Activated naive CD8-positive, alpha-beta T cell treated with anti-CD3 and anti-CD28 coated beads, Interleukin-2, amount 10 ng/mL, durations not matched to agents 7 days and 5 days (primary cell): ENCODE measurements at places on chromosomes 4 and X. TPM values are rescaled to one million over a fixed set of nuclear protein-coding genes. Genes with fewer than 3 reads are reported as not detected.

GAB1 gene
- total RNA-seq, result 0.80 TPM

GRCh38 chrX:115017455-115017854 lies at the start of gene IL13RA2:
IL13RA2 (minus strand) TSS chrX:115017616; CDS start chrX:115017269, 347 bp downstream.
- no peak for DNase-seq

DNA sequence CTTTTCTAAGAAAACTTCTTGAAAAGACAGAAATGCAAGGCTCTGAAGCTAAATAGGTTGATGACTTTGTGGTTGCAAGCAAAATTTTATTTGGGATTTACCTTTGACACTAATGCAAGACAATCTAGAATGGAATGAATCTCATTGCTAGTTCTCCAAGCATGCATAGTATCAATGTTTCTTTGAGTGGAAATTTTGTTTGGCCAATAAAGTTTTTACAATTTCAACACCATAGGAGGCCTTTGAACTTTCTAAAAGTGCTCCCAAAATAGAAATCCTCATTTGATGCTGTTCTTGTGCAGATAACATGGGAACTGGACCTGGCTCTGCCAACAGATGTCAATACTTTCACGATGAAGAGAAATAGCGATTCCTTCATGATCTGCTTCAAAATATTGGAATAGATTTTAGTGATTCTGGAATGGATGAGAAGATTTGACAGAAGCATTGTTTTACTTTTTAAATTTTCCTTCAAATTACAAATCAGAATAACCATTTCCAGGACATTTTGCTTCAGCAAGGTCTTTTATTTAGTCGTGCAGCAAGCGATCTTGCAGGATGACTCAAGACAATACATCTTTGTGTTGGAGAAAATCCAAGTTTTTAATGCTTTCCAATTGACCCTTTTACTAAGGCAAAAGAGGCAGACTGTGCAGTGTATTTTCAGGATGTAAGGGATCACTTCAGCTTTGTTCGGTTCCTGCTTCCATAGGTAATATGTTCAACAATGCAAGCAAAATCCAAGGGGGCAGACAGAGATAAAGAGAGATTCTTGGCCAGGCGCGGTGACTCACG lies 51.7 kb upstream of the OTUD4 start:
- DNase-seq, result no peak

DNA sequence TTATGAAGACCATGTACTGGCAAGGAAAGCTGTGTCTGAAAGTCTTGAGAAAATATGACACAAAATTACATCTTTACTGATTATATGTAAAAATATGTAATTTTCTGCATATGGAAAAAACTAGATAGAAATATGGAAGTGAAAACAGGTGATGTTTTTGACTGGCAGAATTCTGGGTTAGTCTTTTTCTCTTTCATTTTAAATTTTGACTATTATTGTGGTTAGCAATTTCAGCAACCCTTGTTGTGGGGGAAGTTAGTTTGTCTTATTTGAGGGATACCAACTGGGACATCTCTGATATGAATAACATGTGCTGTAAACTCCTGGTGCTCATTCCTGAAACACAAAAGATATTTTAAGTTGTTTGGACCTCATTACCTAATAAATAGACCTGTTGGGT lies 49.9 kb upstream of the CPEB2 start:
- no peak for DNase-seq
